Amniotic stem cell (primary cell): ENCODE measurements at places on chromosomes 13 and 19.
A peak's percentile ranks its signal among the peaks of the same experiment; 100 is the strongest.

GRCh38 chr19:18220632-18221275 is 5.5 kb downstream of the PDE4C start:
- DNase-seq: no peak

- no peak for DNase-seq
These were observed 10.1 kb downstream of the CNOT3 start for GRCh38 chr19:54147676-54148075.

GRCh38 chr13:76132532-76132931 is 496.4 kb downstream of the LMO7 start:
- no peak for DNase-seq

GRCh38 chr19:532561-533363 is 1.2 kb downstream of the CDC34 start:
- peak; percentile 68 for DNase-seq

GRCh38 chr13:69418319-69418718 is 689.3 kb upstream of the ATXN8OS start:
- DNase-seq: no peak

DNA sequence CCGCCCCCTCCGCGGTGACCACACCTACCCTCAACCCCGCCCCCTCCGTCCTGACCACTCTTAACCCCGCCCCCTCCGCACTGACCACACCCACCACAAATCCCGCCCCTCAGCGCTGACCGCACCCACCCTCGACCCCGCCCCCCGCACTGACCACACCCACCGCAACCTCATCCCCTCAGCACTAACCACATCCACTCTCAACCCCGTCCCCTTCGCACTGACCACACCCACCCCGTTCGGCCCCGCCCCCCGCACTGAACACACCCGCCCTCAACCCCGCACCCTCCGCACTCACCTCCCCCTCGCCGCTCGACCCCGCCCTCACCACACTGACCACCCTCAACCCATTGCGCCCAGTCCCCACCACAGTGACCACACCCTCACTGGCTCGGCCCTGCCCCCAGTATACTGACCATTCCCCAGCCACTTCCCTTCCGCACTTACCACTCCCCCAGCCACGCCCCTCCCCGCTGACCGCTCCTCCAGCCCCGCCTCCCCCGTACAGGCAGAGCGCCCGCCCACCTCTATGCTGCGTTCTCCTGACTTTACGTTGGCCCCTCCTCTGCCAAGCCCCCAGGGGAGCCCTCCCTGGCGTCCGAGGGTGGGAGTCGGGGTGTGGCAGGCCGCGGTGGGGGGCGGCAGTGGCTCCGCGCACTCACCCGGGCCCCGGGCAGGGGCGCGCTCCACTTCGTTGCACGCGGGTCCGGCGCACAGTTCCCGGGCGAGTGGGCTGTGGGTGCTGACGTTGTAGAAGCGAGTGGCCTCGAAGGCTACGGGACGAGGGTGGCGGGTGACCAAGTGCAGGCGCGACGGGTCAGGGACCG is 8.4 kb downstream of the F2RL3 start:
- DNase-seq: peak; percentile 75
